SK-N-DZ (cell line): ENCODE measurements at places on chromosomes 1 and 21.

DNA sequence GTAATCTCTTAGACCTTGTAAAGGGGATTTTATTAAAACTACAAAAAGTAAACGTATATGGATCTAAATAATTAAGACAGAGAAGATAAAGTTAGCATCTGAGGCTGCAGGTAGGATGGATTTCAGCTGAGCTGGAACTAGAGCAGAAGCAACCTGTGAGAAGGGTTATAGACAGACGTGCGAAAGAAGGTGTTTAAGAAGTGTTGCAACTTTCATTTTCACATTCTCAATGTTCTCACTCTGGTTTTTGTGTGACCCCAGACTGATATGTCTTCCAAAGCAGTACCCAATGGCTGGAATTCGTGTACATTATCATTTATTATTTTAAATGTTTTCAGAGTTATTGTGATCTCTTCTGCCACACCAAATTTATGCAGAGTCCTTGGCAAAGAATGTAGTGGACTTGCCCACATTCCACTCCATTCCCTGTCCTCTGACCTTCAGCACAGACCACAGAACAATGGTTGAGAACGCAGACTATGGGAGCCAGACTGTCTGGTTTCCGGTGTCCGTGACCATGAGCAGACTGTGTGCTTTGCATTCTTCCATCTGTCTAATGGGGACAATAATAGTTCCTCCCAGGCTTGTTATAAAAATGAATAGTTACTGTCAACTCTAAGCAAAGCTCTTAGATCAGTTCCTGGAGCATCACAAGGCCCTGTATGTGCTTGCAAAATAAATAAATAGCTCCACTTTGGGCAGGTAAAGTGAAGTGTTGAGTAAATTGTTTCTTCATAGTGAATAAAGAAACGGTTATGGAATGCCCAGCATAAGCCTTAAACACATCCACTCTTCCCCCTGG lies 140.6 kb upstream of the SAMSN1 start:
- no peak for DNase-seq

GRCh38 chr1:110197905-110198629 lies 12.0 kb upstream of the KCNC4 start:
- DNase-seq: no peak

DNA sequence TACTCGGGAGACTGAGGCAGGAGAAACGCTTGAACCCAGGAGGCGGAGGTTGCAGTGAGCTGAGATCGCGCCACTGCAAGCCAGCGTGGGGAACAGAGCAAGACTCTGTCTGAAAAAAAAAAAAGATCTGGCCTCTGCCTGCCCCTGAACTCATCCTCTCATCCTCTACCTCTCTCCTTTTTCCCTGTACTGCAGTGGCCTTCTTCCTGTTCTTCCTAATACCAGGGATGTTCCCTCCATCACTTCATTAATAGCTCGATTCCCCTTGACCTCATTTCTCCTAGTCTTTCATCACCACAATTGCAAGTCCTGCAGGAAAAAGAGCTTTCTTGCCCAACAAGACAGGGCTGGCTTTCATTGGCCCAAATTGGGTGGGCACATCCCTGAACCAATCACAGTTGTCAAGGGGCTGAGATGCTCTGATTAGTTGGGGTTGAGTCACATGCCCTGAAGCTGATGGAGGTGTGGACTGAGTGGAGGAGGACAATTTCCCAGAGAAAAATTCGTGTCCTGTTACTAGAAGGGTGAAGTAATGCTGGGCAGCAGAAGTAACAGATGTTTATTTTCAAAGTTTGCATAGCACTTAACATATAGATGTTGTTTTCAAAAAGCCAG lies 86.8 kb upstream of the PUM1 start:
- DNase-seq: peak; percentile 52

DNA sequence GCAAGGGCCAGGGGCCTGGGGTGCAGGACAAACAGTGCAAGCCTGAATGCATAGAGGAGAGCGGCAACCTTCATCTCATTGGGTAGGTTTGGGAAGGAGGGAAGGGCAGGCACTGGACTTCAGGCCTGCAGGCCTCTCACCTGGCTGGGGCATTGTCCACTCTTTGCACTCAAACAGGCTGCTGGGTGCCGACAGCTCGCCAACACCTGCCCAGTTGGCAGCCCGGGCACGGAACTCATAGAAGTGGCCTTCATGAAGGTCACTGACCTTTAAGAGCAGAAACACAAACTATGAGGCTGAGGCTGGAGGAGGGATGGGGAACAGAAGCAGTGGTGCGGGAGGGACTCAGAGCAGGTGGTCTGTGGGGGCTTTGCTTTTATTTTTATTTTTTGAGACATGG lies 30.7 kb downstream of the MYOM3 start:
- DNase-seq: no peak

GRCh38 chr21:30935889-30936168 lies 54.4 kb upstream of the KRTAP11-1 start:
- no peak for DNase-seq

- DNase-seq: no peak
Observed at GRCh38 chr1:209733409-209734192, 22.3 kb upstream of the TRAF3IP3 start.

GRCh38 chr1:200354243-200354642 lies 55.6 kb downstream of the ZNF281 start:
- no peak for DNase-seq
